Inflammatory macrophage (primary cell): ENCODE measurements at places on chromosomes 16 and 17.
A peak's percentile ranks its signal among the peaks of the same experiment; 100 is the strongest.

DNA sequence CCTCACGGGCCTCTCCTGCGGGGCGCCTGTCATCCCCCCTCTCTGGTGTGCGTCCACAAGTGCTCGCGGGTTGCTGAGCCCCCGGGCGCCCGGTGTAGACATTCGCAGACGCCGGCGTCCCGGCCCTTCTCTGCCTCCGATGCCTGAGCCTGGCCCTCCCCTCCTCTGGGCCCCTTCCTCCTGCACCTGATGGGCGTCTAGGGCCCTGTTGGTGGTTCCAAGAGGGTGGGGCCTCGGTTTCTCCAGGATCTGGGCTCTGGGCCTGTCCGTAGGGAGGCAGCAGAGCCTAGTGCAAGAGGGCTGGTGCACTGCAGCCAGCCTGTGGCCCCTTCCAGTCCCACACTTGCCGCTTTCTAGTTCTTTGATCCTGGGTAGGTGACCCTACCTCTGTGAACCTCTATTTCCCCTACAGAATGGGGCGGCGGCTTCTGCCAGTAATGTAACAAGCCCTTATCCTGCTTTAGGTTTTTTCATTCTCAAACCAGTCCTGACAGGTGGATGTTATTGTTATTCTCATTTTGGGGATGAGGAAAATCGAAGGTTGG is 623 bp downstream of the E4F1 start:
- DNase-seq = peak; percentile 26

DNA sequence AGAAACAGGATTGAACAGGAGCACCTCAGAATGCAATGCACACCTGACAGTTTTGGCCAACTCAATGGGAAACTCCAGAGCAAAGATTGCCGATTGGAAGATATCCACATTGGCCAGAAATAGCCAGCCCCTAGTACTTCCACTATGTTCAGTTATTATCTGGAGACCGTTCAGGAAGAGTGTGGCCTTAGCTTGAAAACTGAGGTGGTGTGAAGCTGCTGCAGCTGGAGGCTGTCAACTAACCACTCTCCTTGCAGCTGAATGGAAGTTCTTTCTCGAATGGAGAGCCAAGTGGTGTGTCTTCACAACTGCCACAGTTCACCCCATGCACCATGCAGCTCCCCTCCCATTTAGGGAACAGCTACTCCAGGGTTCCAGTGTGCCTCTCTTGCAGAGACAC is 61.9 kb upstream of the DHX40 start:
- no peak for DNase-seq

DNA sequence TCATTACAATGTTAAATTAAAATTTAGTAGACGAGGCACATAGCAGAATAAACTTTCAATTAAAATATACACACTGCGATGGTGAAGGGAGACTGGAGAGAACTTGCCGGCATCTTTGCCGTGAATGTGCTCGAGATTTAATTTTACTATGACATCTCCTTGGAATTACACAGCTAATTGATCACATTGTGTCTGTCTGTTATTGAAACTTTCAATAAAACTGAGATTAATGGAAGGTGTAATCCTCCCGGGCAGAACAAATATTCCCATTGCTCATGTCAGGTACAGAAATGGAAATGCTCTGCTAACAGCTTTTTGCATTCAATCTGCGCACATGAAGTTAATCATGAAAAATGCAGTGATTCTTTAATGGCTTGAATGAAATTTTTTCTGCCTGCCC is 210.1 kb upstream of the NLRP1 start:
- no peak for DNase-seq

DNA sequence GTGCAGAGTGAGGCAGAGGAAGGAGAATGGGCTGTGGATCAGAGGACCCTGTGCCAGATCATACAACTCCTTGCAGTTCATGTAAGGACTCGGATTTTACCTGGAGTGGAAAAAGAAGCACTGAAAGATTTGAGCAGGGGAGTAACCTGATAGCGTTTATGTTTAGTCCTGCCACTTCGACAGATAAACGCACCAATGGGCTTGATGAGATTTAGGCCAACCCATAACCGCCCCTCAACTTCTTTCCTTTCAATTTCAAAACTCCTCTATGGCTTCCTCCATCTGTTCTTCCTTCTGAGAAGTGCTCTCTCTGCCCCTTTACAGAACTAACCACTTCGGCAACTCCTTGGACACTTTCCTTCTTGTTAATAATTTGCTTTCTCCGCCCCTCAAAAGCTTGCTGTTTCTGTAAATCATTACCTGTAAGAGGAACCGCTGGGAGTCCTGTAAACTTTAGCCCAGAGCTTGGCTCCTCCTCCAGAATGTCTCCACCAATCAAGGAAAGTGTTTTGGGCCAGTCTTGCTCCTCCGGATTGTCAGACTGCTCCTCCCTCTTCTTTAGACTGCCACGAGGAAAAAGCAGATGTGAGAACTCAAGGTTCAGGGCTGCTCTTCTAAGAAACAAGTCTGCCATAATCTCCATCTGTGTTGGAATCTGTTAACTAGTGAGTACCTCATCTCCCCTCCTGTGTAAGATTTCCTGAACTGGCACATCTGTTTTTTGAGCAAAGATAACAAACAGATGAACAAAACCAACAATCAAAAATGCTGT is at the start of gene ACSM3:
Gene ACSM3 (plus strand): TSS at position 554 of the 772 bp plus-strand sequence. CDS start 6,021 bp downstream, outside the sequence.
- peak; percentile 90 for DNase-seq

GRCh38 chr16:81590714-81591544 is 146.3 kb downstream of the CMIP start:
- no peak for DNase-seq

DNA sequence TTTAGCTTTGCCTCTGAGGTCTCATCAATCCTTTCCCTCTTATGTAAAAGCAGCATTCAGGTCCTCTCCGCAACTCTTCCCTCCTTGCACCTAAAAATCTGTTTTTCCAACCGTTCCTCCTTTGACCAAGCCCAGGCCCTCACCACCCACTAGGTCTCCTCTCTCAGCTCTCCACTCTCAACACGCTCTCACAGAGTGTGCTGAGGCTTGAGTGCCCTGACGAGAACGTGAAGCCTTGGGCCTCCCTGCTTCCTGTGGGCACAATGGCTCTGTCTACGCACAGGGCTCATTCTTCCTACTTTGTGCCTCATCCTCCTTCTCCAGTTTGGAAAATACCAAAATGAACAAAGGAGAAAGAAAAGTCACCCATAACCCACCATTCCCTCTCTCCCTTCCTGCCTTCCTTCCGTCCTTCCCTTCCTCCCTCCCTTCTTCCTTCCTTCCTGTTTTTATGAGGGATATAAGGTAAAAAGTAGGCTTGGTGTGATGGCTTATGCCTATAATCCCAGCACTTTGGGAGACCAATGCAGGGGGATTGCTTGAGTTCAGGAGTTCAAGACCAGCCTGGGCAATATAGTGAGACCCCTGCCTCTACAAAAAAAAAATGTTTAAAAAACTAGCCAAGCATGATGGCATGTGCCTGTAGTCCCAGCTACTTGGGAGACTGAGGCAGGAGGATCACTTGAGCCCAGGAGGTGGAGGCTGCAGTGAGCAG is 31.3 kb upstream of the SLC39A11 start:
- no peak for DNase-seq

DNA sequence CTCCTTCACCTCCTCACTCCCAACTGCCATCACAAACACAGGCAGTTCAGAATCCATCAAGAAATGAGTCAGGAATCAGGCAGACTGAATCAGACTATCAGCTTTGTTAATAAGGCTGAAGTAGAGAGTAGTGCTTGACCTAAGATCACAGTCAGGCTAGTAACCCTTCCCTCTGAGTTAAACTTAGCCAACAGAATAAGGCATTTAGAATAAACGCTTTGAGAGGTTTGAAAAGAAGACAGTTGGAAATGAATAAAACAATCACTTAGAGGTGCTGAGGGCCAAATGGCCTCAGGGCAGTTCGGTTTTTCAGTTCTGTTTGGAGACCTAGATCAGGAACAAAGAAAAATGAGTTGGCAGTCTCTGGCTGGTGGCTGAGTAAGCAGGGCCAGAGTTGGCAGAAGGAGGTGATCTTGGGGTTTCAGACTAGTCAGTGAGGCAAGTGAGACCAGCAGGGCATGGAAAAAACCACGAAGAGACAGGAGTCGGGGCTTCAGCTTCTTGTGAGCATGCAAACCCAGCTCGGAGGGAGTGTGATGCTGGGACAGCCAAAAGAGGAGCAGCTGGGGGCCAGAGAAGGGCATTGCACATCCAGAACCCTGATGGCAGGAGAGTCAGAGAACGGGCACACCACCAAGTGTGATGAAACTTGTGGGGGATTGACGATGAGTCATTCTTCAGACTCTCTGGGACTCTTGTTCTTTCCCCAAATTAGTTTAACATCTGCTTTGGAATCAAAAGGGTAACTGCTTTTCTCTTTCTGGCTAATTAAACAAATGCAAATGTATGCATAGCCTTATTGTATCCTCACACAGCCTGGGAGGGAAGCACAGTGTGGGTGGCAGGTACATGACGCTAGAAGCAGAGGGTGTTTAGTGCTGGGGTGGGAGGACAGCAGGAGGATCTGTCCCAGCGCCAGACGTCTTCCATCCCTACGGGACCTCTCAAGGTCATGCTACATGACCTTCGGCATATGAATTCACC is 54.8 kb downstream of the SPECC1 start:
- DNase-seq = peak; percentile 80

DNA sequence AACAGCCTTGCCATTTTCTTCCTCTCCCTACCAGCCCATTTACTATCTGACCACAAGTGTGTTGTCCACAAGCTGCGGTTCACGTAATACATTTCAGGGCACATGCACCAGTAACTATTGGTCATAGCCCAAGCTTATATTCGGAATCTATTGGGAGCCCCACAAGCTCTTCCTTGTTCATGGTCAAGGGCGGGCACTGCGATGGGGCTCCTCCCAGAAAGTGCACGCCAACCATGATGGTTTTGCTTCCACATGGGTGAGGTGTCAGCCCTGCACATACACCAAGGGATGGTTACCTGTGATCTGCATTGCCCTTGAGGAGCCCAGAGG is 12.1 kb downstream of the THRA start:
- no peak for DNase-seq

- DNase-seq = no peak
Observed at GRCh38 chr17:978103-979093, 1.2 kb downstream of the NXN start.

GRCh38 chr16:85873153-85873552 is 25.8 kb upstream of the IRF8 start:
- peak; percentile 28 for DNase-seq

GRCh38 chr17:80785477-80786178 is 206.0 kb upstream of the CHMP6 start:
- no peak for DNase-seq

- DNase-seq = no peak
Observed at GRCh38 chr17:72362376-72363088, 241.7 kb downstream of the SOX9 start.

- no peak for DNase-seq
Observed at GRCh38 chr16:12679660-12680272, 123.9 kb downstream of the CPPED1 start.

DNA sequence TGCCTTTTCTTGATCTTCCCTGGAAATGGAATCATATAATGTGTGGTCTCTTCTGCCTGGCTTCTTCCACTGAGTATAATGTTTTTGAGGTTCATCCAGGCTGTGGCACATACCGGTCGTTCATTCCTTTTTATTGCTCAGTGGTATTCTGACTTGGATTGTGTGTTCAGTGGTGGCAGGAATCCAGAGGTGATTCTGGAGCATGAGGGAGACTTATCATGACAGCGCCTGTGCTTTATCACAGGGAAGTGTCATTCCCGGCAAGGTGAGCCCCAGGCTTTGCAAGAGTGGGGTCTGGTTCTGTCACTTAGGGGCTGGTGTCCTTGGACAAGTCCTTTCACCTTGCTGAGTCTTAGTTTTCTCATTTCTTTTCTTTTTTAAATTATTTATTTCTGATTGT is 53.0 kb downstream of the IRX3 start:
- DNase-seq = no peak

GRCh38 chr16:57452021-57452420 is 4.7 kb downstream of the COQ9 start:
- peak; percentile 8 for DNase-seq

DNA sequence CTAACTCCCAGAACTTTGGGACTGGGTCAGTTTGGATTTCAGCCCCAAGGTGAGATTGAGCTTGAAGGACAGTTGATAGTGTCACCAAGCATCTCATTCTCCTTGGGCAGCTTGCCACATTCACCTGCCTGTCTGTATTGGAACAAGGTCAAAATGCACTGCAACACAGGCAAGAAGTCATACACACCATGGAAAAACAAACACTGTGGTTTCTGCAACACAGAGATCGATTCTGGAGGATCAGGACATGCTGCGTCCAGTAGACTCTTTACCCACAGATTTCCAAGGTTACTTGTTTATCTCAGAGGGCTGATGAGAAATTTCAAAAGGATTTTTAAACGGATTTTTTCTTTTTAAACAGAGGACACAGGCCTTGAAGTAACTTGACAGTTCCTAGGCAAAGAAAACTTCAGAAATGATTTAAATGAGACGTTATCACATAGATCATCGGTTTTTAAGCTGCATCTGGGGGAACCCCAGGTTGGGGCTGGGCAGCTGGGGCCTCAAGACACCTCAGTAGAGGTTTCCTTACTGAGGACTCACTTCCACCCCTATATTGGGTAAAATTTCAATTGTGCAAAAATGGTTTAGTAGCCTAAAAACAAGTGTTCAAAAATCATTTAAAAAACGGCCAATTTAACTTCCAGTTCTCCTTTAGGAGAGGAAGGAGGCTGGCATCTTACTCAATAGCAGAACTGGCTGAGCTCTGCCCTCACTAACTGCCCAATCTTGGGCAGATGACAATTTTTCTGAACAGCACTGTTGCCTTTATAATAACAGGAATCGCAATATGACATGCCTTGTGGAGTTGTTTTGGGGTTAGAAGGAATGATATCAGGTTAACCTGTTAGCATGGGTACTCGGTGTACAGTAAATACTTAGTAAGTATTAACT is 299.3 kb downstream of the XYLT1 start:
- DNase-seq = peak; percentile 85

DNA sequence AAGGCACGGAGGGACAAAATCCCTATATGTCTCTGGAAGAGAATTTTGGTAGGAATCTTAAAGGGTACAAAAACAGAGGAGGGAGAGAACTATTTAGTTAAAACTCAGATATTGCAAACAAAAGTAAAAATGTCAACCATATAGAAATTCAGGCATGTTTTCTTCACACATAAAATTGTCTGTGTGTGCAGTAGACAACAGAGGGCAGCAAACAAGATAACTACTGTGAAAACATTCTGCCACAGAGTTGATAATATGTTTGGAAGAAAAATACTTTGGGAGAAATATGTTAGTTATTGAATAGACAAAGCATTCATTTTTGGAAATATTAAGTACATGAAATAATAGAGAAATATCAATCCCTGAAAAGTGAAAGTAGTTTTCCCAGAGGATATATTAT is 56.2 kb downstream of the SNX11 start:
- no peak for DNase-seq

DNA sequence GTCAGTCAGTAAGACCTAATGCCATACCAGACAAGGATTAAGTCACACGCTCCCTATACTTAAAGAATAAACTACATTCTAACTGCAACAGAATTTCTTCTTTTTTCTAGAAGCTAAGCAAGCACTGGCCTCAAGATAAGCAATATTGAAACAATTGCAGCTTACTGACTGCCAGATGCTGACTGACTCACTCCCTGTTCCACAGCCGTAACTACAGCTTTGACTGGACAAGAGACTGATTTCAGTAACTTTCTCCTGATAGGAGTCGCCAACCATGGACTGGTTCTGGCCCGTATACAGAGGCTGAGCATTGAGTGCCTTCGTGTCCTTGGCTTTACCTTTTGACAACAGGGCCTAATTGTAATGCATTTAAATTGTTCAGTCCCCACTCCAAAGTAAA is 67.9 kb downstream of the TRIM37 start:
- no peak for DNase-seq

GRCh38 chr17:47317119-47317518 is 6.6 kb upstream of the EFCAB13 start:
- DNase-seq = no peak

GRCh38 chr17:57708410-57708809 is 36.7 kb downstream of the CCDC182 start:
- peak; percentile 21 for DNase-seq
